ENCODE measurements at places on chromosomes 5 and 9. TPM values are rescaled to one million over a fixed set of nuclear protein-coding genes. Genes with fewer than 3 reads are reported as not detected.
A peak's percentile ranks its signal among the peaks of the same experiment; 100 is the strongest.

SOWAHA gene
- 2.4 TPM for polyA plus RNA-seq

C9orf43 gene
- 0.61 TPM for polyA plus RNA-seq

GDA gene
- 0.35 TPM for polyA plus RNA-seq

ADAMTS12 gene
- 0.62 TPM for polyA plus RNA-seq

ERBIN gene
- polyA plus RNA-seq: 10.3 TPM

PTPN3 gene
- polyA plus RNA-seq: 8.0 TPM

IL7R gene
- 2.3 TPM for polyA plus RNA-seq

LOX gene
- 4.3 TPM for polyA plus RNA-seq

CANX gene
- 81.7 TPM for polyA plus RNA-seq

TAF11L5 gene
- not detected for polyA plus RNA-seq

CCL28 gene
- 8.9 TPM for polyA plus RNA-seq

FCN2 gene
- polyA plus RNA-seq: not detected

DNA sequence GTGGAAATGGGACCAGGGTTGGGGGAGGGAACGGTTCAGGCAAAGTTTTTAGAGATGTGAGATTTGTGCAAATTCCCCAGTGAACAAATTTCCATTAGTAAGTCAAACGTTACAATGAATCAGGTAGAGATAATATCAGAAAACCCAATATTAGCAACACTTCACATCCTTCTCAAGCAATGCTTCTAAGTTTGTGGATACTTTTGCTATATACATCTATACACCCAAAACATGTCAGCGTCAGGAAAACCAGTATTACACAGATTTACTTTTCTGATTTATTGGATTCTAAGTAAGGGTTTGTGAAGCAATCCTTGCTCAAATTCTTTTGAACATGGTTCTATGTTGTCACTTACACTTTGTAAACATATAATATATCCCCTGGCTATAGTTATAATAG lies 6.5 kb downstream of the ALDH1A1 start:
- H3K4me1 ChIP-seq: peaks cover 26% of the 10 kb centered on the region
- no peaks in the 10 kb centered on the region for H3K36me3 ChIP-seq
- no peak overlapping the region for H3K4me3 ChIP-seq
- DNase-seq: no peak

- H3K4me1 ChIP-seq: no peaks in the 10 kb centered on the region
- no peak for DNase-seq
- no peaks in the 10 kb centered on the region for H3K36me3 ChIP-seq
- no peak overlapping the region for H3K27ac ChIP-seq
Observed at GRCh38 chr9:19385786-19386501, 5.9 kb upstream of the RPS6 start.

GRCh38 chr9:35948451-35948850 lies 9.5 kb downstream of the OR2S2 start:
- DNase-seq: no peak
- no peak overlapping the region for H3K4me3 ChIP-seq
- H3K27me3 ChIP-seq: no peaks in the 10 kb centered on the region
- H3K36me3 ChIP-seq: no peaks in the 10 kb centered on the region
- peaks cover 17% of the 10 kb centered on the region for H3K4me1 ChIP-seq

GRCh38 chr5:175658299-175659145 lies 651 bp downstream of the HRH2 start:
- peaks cover 27% of the 10 kb centered on the region for H3K4me1 ChIP-seq
- H3K4me3 ChIP-seq: peak overlapping the region; percentile 57
- DNase-seq: peak; percentile 35
- no peaks in the 10 kb centered on the region for H3K36me3 ChIP-seq

GRCh38 chr5:146048994-146049703 lies 56.2 kb downstream of the PLAC8L1 start:
- H3K36me3 ChIP-seq: peaks cover 44% of the 10 kb centered on the region
- H3K27me3 ChIP-seq: no peaks in the 10 kb centered on the region
- H3K4me3 ChIP-seq: no peak overlapping the region
- H3K4me1 ChIP-seq: no peaks in the 10 kb centered on the region
- peak; percentile 62 for DNase-seq
- H3K27ac ChIP-seq: no peak overlapping the region

DNA sequence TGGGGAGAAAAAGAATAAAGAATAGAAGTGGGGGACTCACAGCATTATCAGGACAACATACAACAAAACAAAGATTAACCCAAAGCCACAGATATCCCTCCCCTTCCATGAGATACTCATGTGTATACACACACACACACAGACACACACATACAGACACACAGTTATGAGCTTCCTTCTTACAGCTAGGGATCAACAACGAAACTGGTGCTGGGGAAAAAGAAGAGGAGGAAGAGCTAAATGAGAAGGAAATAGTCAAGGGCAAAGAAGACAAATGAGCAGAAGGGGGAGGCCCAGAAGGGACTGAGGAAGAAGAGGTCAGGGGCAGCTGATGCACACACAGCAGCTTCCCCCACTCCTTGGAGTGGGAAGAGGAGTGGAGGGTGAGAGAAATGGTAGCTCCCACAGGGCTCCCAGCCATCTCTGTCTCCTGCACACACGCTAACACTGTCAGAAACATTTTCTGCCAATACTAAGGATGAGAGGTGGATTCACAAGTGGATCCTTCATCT lies 66.2 kb downstream of the SIL1 start:
- H3K36me3 ChIP-seq: peaks cover 6% of the 10 kb centered on the region
- DNase-seq: peak; percentile 49
- no peak overlapping the region for H3K4me3 ChIP-seq
- H3K4me1 ChIP-seq: peaks cover 39% of the 10 kb centered on the region
- peak overlapping the region; percentile 91 for H3K27ac ChIP-seq

- H3K27me3 ChIP-seq: no peaks in the 10 kb centered on the region
- no peak overlapping the region for H3K27ac ChIP-seq
- H3K36me3 ChIP-seq: no peaks in the 10 kb centered on the region
- no peak for DNase-seq
- H3K4me1 ChIP-seq: no peaks in the 10 kb centered on the region
Observed at GRCh38 chr5:123756318-123756665, 244.3 kb downstream of the CSNK1G3 start.

DNA sequence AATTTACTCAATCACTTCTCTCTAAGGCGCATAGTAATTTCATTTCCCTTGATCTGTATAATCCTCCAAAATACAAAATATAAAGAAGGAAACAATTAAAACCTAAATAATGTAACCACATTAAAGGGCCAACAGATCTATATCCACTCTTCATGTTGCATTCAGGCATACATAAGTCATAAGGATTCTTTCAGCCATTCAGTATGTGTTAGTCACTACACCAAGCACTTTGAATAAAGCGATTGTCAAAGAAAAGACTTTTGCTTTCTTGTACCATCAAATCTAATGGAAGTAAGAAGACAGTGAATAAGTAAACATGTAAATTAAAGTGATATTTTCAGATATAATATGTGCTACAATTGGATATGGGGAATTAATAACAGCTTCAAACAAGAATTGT lies 569.2 kb upstream of the PTPRD start:
- H3K4me1 ChIP-seq: no peaks in the 10 kb centered on the region
- no peaks in the 10 kb centered on the region for H3K27me3 ChIP-seq
- H3K4me3 ChIP-seq: no peak overlapping the region
- no peaks in the 10 kb centered on the region for H3K36me3 ChIP-seq
- DNase-seq: no peak

DNA sequence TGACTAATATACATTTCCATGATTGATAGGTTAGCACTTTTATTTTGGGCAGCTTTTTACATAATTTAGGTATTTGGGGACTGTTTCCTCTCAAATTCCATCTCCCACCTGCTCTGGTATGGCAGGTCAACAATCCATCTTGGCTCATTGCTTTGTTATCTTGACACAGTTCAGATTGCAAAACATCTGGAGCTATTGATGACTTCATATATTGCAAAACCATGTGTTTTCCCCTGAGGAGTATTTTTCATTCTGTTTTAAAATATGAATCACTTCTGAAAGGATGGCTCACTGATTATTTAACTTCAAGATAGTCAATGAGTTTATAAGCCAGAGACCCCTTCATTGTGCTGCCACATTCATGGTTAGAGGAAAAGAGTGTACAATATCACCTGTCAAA lies 1206.0 kb upstream of the C9orf72 start:
- no peaks in the 10 kb centered on the region for H3K4me1 ChIP-seq
- no peak for DNase-seq
- no peaks in the 10 kb centered on the region for H3K27me3 ChIP-seq
- no peaks in the 10 kb centered on the region for H3K36me3 ChIP-seq

DNA sequence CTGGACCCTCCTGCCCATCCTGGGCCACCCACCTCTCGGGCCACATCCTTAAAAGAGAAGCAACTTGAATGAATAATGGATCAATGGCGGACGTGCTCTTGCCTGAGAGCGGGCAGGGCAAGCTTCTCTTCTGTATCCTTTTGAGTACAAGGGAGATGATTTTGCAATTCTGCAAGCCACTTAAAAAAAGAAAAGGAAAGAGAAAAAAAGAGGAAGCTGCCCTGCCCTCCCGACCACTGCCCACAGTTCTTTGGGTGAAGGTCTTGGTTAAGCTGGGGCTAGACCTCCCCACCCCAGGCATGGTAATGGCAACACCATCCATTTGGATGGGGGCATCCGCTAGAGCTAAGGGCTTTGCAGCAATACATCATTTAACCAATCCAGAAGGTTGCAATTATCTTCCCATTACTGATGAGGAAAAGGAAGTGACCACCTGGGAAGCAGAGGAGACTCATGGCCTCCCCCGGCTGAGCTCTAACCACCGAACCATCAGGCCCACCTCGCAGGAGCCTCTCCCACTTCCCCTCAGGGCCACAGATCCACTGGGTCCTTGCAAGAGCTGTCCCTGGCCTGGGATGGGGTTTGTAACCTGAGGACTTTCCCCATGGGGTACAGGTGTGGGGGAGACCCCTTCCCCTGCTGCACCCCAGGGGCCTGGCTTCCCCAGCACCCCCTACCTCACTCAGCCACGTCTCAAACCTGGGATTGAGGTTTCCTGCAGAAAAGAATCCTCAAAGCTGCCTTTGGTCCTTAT lies 27.8 kb upstream of the LAMC3 start:
- H3K36me3 ChIP-seq: no peaks in the 10 kb centered on the region
- no peak for DNase-seq
- H3K27ac ChIP-seq: no peak overlapping the region
